ENCODE measurements at places on chromosomes 16 and 17.

DNA sequence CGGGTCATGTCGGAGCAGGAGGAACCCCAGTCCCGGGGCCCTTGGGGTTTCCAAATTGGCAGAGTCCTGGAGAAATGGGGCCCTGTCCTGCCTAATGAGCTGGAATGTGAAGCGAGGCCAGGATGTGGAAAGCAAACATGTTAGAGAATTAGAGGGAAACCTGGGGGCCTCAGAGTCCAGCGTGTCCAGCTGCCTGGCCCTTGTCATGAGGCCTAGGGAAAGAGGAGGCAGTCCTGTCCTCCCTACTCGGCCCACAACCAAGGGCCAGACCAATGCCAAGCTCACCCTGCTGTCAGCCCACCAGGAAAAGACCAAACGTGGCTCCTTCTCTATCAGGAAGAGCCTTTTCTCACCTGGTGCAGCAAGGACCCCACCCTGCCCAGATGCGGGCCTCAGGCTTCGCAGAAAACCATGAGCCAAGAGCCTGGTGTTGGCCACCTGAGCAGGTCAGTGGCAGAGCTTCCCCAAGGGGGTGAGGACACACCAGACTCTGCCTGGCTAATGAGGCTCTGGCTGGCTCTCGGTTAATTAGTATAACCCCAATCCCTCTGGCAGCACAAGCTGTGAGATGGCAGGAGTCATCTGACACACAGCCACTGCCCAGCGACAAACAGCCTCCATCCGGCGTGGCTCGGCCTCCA lies 10.1 kb downstream of the TEKT5 start:
- DNase-seq, result no peak

- no peak for DNase-seq
Observed at GRCh38 chr16:508884-509736, 18.4 kb upstream of the CAPN15 start.

GRCh38 chr17:32876417-32877163 lies at the start of gene MYO1D:
TSS of gene MYO1D (minus strand) at chr17:32877124. CDS start at chr17:32876872, 252 bp downstream.
- DNase-seq, result no peak

DNA sequence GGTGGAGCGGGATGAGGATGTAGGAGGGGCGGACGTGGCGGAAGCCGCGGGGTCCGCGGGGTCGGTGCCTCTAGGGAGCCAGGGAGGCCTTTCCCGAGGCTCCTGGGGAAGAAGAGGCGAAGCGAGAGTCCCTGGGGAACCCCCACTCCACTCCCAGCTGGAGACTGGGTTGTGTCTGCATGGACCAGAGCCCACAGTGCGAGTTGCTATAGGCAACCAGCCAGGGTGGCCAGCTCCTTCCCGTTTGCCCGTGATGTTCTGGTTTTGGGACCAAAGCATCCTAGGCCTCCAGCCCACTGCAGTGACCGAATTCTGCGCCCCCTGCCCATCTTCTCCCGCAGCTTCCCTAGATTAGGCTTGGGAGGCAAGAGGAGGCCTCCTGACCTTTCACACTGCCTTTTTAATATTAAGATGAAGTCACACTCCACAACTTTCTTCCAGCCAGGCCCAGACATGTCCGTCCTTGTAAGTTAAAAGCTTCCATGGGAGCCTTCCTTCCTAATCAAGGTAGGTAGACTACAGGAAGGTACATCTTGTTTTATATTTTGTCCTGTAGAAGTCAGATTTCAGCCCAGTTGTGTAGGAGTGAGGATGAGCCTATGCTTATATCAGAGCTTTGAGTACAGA lies 469 bp downstream of the AMZ2 start:
- DNase-seq, result peak; percentile 55

- DNase-seq, result no peak
Observed at GRCh38 chr16:78524066-78524595, 424.7 kb downstream of the WWOX start.

DNA sequence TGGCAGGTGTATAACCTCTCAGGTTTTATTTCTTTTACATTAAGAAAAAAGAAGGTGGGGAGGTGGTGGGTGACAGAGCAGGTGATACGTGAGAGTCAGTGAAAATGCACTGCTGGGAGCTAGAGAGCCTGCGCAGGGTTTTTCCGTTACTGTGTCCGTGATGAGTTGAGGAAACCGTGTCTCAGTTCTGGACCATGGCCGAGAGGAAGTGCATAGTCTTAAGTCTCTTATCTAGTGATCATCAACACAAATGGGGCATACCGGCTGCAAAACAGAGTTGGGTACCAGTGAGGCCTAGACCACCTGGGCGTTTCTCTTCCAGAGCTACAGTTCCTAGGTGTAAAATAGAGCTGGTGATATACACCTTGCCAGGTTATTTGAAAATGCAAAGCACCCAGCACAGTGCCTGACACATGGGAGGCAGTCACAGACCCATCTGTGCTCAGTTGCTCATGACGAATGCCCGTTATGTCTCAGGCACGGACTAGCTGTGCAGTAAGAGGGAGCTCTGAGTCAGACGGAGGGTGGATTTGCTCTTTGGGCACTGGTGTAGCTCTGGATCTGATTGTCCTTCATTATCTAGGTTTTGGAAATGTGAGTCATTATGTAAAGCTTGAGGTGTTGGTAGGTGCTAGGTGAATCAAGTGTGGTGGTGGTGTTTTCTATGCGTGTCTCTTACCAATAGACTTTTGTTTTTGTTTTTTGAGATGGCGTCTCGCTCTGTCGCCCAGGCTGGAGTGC lies 60.9 kb downstream of the RPTOR start:
- DNase-seq, result no peak

DNA sequence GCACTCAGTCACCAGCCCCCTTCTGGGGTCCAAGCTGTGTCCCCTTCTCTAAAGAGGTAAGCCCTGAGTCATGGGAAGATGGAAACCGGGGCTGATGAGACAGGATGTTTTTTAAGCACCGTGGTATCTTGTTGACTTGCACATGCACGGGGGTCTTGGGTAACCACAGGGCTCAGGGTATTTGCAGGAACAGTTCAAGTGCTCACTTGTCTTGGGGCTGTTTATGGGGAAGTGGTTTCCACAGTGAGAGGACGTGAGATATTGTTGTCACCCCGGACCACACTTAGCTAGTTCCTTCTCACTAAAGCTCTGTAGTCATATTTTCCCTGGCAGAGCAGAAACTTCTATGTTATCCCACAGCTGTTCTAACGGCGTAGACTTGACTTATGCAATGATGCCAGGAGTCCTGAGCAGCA lies 7.7 kb downstream of the CCL3L1 start:
- no peak for DNase-seq

DNA sequence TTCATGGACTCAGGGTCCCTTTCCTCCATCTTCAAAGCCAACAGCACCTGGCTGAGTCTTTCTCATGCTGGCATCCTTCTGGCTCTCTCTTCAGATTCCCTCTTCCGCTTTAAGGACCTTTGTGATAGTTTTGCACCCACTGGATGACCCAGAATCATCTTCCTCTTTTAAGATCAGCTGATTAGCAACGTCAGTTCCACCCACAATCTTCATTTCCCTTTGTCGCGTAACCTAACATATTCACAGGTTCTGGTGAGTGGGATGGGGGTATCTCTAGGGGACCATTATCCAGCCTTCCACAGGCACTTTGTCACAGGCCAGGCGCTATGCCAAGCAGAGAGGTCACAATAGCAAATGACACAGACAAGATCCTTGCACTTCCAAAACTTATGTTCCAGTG lies 593.8 kb downstream of the MAF start:
- no peak for DNase-seq

DNA sequence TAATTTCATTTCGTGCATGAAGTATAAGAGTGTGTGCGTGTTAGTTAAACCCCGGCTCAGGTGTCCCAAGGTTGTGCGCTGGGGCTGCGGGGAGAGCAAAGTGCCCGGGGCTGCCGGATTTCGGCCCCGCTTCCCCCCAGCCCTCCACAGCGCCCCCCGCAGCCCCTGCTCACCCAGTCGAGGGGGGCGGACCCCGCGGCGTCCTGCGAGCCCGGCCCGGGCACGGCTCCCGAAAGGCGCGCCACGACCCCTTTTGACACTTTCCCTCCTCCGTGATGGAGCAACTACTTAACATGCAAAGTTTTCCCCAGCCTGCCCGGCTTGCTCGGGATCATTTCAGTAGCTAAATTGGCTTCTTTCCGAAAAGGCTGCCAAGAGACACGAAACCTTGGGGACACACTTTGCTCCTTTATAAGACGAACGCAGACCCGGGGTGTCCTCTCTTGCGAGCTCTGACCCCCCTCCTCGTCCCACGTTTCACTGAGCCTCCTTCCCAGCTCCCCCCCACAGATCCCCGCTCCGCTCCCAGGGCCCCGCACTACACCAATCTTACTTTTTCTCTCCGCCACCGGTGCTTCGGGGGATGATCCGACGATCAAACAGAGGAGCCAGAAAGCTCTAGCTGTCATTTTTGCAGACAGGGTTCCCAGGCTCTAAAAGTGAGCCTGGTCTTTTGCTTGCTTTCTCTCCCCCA lies 552 bp downstream of the C17orf58 start:
- no peak for DNase-seq

DNA sequence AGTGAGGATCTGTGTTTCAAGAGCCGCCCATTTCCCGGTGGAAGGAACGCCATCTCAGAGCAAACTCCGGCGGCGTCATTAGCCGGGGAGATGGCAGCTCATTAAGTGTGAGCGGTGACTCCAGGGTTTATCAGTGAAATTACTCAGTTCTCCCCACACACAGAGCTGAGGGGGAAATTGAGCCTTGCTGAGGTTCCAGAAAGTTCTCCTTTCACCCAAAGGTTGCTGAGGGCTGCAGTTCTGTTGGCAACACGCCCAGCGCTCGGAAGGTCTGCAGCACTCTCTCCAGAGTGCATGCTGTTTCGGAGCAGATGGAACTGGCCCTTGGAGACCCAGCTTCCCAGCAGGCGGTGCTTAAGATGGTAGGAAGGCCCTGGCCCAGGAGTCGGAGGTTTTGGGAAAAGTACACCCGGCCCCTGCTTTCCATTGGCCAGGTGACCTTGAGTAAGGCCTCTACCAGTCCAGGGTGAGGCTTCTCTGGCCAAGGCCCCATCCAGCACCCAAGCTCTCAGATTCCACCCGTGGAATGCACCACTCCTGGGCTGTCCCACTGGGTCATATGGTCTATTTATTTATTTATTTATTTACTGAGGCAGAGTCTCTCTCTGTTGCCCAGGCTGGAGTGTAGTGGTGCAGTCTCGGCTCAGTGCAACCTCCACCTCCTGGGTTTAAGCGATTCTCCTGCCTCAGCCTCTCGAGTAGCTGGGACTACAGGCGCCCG lies 167.7 kb upstream of the CIBAR2 start:
- no peak for DNase-seq

DNA sequence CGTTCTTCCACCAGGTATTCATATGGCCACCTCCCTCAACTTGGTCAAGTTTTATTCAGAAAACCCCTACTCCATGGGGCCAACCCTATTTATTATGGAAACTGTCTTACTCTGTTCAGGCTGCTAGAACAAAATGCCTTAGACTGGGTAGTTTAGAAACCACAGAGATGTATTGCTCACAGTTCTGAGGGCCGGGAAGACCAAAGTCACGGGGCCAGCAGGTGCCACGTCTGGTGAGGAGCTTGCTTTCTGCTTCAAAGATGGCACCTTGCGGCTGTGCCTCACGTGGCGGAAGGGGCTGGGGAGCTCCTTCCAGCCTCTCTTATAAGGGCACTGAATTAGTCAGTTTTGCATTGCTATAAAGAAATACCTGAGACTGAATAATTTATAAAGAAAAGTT lies 74.3 kb downstream of the AXIN2 start:
- DNase-seq, result no peak

GRCh38 chr16:53891409-53892139 lies 187.6 kb downstream of the FTO start:
- DNase-seq, result no peak

DNA sequence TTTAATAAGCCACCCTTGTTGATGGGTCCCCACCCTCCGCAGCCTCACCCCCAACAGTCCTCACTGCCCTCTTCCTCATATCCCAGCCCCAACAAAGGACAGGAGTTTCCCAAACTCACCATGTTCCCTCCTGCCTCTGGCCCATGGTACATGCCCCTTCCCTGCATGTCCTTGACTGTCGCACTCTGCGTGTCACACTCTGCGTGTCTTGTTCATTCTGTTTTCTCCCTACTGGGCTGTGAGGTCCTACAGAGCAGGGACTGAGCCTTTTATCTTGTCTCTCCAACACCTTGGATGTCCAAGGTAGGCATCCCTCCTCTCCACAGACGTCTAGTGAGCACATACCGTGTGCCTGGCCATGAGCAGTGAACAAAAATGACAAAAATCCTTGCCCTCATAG lies 154.7 kb downstream of the SOCS1 start:
- DNase-seq, result no peak

GRCh38 chr16:80710918-80711317 lies 93.5 kb downstream of the CDYL2 start:
- DNase-seq, result no peak

DNA sequence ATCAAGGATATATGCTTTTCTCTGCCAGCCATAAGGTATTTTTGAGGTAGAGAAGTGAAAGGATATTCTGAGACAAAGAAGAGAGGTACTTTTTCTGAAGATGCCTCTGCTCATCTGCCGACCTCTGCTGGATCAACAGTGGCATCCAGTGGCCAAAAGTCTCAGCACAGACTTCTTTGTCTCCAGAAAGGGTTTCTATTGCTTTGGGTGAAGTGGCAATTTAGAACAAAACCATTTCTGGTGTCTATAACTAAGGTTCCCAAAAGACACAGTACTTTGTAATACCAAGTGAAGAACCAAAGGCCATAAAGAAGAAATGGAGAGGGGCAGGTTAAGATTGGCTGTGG lies 155.2 kb upstream of the C17orf78 start:
- DNase-seq, result peak; percentile 46

GRCh38 chr16:50497592-50497991 lies 50.6 kb upstream of the NKD1 start:
- DNase-seq, result peak; percentile 49

DNA sequence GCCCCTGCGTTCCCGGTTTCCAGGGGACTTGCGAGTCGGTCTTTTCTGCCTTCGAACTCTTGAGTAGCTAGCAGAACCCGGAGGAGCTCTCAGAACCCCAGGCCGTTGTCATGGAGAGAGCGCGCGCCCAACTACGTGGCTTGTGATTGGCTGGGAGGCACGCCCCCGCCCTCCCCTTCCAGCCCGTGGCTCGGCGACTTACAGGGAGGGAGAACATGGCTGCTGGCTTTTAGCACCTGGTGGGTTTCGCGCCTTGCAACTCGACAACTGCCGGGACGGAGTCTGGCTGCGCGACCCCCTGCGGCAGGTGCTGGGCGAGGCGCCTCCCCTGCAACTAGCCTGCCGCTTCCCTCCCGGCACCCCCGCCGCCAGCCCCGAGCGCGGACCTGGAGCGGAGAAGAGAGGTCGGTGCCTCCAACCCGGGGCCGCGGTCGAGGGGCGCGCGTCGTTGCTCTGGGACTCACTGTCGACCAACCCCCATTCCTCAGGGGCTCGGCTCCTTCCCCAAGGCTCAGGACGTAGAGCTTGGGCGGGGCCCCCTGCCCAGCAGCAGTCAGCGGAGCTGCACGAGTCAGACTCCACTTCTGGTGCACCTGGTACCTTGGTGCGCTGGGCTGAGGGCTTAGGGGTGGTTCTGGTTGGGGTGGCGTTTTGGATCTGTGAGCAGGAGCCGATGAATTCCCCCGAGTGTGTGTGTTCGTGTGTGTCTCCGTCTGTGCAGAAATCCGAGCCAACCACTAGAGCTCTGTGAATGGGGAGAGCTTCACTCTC lies 9.0 kb upstream of the ZFP90 start:
- peak; percentile 79 for DNase-seq

DNA sequence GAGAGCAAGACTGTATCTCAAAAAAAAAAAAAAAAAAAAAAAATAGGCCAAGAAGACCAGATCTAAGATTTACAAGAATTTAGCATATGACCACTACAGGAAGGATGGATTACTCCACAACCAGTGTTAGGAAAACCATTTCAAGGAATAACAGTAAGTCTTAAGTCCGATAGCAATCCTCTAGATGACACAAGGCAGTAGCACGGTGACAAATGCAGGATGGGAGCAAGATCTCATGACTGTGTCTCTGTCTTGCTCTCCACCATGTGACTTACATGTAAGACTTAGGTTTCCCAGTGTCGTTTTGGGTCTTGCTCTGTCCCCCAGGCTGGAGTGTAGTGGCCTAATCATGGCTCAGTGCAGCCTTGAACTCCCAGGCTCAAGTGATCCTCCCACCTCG lies 27.8 kb downstream of the C16orf96 start:
- DNase-seq, result no peak
